ENCODE measurements at places on chromosomes 3 and 15.

DNA sequence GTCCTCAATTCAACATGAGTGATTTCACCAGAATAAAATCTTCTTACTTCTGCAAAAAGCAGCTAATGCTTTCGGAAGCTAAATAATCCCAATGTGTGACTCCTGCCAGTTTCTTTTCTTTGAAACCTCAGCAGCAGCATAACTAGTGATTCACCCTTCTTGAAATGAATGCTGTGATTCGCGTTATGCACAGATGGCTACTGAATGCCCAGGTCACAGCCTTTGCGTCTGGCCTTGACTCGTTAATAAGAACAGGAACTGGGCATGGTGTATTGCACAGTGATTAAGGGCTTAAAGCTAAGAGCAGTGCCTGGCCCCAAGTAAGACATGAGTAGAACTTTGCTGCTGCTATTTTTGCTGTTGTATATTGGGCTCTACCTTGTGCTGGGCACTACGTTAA is 19.0 kb downstream of the CGNL1 start:
- no peak for DNase-seq

- no peak for DNase-seq
Measured at GRCh38 chr3:106768941-106769480, 608.2 kb upstream of the CCDC54 start.

DNA sequence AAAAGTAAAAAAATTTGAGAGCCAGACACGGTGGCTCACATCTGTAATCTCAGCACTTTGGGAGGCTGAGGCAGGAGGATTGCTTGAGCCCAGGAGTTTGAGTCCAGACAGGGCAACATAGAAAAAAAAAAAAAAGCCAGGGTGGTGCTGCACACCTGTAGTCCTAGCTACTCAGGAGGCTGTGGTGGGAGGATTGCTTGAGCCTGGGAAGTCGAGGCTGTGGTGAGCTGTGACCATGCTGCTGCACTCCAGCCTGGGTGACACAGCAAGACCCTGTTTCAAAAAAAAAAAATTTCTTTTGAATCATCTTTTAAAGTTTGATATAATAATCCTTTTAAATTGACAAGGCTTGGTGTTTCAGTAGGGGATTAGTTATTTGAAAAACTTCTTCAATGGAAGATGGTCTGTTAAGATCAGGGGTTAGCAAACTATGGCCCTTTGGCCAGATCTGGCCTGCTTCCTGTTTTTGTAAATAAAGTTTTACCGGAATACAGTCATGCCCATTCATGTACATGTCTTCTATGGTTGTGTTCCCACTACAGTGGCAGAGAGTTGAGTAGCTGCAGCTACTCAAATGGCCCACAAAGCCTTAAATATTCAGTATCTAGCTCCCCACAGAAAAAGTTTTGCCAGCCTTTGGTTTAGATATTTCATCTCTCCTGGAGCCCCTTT is 28.9 kb downstream of the CDAN1 start:
- no peak for DNase-seq

DNA sequence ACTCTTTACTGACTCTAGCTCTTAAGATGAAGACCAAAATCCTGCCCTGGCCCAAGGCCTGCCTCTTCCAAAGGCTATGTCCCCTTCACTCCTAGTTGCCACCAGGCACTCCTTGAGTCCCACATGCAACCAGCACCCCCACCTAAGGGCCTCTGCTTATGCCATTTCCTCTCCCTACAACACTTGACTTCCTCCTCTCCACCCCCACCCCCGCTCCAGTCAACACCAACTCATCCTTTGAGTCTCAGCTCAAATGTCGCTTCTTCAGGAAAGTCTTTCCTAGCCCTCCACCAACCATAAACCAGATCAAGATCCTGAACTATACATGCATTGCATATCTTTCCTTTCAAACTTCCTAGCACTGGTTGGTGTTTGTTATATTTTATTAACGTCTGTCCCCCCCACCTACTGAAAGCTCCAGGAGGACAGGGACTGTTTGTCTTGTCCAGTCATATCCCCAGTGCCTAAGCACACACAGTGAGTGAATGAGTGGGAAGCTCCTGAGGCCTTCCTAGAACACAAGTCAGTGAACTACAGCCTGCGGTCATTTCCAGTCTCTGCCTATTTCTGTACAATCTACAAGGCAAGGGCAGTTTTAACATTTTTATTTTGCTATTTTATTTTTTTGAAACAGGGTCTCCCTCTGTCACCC is 7.3 kb downstream of the TBC1D2B start:
- DNase-seq: no peak

DNA sequence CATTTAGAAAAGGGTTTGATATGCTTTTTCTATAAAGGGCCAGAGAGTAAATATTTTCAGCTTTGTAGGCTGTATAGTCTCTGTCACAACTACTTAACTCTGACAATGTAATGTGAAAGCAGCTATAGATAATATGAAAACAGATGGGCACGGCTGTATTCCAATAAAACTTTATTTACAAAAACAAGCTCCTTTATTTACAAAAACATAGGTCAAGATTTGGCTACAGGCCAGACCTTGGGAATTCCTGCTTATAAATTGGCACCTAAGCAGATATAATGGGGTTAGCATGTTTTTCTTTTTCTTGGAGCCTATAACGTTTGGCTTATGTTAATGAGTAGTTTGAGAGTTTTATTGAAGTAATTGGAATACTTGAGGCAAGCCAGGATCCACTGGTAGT is 119.4 kb upstream of the CGNL1 start:
- no peak for DNase-seq

DNA sequence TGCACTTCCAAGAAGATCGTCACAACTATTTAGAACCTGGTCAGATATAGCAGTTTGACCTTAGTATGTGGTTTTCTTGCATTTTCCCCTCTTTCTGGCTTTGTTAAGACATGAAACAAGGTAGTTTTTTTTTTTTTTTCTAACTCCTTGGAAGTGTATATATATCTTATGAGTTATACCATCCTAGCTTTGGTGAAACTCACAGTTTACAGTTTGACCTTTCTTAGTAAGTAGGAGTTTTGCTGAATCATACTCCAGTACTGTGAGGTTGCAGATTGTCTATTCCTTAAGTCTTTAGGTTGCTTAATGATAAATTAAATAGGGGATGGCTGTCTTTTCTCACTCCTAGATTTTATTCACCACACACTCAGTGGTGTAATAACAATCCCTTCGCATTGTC is 325.0 kb downstream of the RBMS3 start:
- DNase-seq: no peak

GRCh38 chr3:175381685-175382084 is 522.6 kb downstream of the NAALADL2 start:
- no peak for DNase-seq

- DNase-seq: no peak
Measured at GRCh38 chr3:19364148-19364547, 215.8 kb downstream of the KCNH8 start.

DNA sequence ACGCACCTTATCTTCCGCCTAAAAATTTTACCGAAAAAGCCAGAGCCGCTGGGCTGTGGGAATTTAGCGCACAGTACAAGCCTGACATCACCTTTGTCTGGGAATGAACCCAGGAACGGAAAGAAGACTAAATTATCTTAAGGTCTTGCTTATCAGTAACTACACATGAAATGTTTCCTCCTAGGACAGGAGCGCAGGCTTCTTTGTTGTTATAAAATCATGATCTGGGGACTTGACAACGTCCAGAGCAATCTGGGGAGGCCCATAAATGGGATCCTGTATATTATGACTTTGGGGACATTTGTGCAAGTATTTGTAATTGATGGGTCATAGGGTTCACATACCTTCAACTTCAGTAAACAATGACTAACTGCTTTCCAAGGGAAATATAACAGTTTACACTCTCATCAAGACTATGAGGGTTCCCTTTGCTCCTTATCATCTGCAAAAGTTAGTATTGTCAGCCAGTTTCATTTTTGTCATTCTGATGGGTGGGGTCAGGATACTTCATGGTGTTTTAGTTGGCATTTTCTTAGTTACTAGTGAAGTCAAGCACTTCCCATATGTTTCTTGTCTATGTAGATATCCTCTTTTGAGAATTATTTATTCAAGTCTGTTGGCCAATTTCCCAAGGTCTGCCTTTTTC is 213.9 kb upstream of the PFN2 start:
- DNase-seq: no peak

DNA sequence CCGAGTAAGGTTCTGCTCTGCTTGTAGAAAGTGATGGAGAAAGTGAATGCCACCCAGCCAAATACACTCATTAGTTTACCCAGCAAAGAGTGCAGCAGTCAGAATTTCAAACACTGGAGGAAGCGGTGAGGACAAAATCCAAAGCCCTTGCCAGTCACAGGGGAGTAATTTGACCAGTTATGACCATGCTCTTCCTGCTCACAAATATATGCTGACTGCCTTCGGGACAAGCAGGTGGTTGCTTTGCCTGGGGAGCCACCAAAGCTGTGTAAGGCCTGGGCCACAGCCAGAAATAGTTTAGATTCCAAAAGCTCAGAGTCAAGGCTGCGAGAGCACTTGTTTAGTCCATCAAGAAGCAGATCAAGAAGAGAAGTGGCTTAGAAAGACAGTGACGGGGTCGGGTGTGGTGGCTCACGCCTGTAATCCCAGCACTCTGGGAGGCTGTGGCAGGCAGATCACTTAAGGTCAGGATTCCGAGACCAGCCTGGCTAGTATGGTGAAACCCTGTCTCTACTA is 51.0 kb upstream of the ATP13A3 start:
- DNase-seq: no peak

DNA sequence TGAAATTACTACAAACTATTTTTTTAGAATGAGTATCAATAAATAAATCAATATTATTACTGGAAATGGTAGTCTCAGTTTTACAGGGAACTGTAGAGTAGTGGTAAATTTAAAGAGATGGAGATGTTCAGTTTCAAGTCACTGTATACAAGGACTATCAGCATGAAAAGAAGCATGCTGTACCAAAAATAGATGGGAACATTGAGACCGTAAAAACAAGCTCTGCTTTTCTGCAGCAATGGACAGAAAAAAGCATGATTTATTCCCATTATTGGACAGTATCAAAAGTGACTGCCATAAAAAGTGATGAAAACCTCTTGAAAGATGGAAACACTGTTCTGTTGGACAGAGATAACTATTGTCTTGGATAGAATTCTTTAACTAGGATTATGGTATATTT is 187.2 kb downstream of the EPHA6 start:
- no peak for DNase-seq

GRCh38 chr3:191531434-191531972 is 70.5 kb downstream of the PYDC2 start:
- DNase-seq: no peak

DNA sequence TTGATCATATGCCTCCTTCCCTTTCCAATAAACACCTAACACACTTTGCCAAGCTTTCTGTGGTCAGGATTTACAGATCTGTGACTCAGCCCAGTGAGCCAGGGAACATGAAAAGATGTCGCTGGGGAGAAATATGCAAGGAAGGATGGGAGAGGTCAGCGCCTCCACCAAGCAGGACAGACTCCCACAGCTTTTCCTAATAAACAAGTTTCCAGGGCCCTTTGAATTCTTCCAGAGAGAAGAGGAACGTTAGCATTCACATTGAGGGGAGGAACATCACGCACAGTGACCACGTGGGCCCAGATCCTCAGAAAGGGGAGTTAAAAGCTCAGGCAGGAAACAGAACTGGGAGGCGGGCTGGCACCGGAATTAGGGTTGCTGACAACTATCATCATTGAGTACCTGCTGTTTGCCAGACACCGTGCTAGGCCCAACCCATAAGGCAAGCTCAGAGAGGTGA is 33.3 kb upstream of the MRPS22 start:
- DNase-seq: no peak

DNA sequence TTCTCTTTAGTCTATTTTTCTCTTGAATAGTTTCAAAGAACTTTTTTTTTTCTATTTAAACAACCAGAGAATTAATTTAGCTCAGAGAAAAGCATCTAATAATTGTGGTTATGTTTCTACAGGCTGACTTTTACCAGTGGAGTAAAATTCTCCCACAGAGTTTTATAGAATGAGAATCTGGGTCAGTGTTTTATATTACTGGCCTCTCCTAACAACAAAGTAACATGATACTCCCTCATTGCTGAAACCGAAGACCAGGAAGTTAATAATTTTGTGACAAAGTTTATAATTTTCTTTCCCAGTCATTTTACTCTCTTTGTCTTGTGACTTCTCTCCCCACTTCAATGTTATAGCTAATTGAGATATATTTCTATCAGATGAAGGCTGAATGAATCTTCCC is 946.9 kb downstream of the EPHA3 start:
- no peak for DNase-seq

DNA sequence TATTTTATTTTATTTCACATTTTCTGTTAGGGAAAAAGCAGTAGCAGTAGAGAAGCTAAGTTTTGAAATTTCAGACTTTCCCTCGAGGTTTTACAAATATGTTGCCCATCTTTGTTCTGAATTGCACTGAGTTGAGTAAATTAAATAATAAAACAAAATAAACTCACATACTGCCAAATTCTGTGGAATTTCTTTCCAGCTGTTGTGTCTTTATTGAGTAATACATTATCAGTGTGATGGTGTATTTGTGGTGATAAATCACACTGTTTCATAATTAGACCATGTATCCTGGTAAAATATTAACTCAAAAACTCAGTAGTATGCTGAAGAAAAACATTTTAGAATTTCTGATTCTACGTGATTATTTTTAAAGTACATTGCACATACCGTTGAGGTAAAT is 592.1 kb downstream of the SI start:
- DNase-seq: no peak

DNA sequence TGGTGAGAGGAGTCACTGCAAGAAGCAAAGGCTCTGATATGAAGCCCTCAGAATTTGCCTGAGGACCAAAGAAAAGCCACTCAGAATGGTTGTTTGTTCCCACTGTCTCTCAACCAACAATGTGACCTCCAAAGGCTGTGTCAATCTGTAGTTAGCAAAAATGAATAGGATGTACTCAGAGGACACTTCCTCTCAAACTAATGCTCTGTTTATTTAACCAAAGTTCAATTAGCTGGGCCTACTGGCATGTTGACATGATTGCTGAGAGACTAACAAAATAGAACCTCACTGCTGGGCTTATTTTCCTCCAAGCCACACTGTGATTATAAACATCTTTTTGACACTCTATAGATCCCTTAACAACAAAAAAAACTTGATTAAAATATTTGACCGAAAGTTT is 522.5 kb downstream of the OCA2 start:
- DNase-seq: no peak

DNA sequence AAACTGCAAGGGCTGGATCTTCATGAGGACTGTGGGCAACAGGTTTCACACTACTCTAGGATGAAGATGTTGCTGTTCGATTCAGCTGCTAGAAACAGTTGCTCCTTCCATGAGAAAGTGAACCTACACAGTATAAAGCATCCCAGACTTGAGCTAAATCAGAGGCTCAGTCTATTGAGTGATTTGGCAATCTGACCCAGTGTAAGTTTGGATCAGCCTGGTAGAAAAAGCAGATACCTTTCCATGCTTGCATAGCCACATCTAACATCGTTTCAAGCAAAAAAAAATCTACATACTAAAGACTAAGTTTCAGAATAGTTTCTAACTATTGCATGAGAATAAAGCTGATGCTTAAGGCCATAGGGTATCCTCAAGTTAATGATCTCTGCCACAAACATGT is 4.6 kb downstream of the UQCC5 start:
- DNase-seq: no peak

- DNase-seq: no peak
Measured at GRCh38 chr3:127196466-127197299, 3.8 kb downstream of the PRR23E start.

Measured in right kidney (tissue), 9 donors.